ENCODE measurements at places on chromosomes 3 and 15.

- DNase-seq, result no peak
These were observed 69.1 kb upstream of the MAGI1 start for GRCh38 chr3:66107855-66108254.

DNA sequence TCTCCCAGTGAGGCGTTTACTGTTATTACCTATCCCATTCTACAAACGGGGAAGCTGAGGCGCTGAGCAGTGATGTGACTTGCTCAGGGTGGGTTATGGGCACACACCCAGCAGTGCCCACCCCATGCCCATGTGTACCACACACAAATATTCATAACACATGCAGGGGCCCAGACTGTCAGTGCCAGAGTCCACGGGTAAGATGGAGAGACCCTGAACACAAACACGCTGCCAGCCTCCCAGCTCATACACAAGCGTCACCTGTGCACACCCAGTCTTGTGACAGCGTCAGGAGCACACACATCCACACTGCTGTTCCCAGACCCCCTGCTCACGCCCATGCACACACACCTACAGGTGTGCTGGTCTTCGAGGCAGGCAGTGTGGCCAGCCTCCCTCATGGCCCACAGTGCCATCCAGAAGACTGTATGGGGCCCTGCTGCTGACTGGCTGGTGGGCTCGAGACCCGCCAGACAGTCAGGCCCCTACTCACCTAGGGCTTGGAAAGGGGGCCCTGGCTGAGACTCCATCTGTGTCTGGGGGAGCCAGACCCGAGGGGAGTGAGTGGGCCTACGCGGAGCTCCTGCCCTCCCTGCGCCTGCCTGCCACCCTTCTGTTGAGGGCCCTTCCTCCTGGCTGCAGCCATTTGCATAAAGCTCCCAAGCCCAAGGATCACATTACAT, 39.4 kb downstream of the DNAJB8 start:
- DNase-seq, result no peak

GRCh38 chr3:70899816-70900215, 587.4 kb upstream of the MDFIC2 start:
- no peak for DNase-seq

- DNase-seq, result no peak
These were observed 13.4 kb upstream of the GHRL start for GRCh38 chr3:10306156-10306555.

- no peak for DNase-seq
These were observed 86.5 kb downstream of the MB21D2 start for GRCh38 chr3:192831111-192831644.

GRCh38 chr15:67240235-67241131, 14.0 kb downstream of the AAGAB start:
- no peak for DNase-seq

GRCh38 chr15:83064859-83065258, 2.2 kb downstream of the BTBD1 start:
- DNase-seq, result no peak

GRCh38 chr15:92934716-92935115, 34.6 kb downstream of the CHD2 start:
- DNase-seq, result no peak

GRCh38 chr3:49352890-49353421, 5.2 kb downstream of the GPX1 start:
- no peak for DNase-seq

DNA sequence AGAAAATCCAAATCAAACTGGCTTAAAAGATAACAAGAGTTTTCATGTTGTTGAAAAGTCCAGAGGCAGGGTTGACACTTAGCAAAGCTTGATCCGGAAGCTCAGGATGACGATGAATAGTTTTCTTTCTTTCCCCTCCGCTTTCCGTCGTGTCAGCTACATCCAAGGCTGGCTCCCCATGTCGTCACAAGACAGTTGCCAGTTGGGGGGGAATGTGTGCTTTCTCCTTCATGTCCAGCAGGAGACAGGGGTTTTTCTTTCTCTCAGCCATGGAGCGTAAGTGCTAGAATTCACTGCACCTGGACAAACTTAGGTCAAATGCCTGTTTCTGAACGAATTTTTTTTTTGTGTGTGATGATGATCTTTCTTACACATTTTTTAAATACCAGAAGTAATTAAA, 273.8 kb upstream of the RGMA start:
- no peak for DNase-seq

DNA sequence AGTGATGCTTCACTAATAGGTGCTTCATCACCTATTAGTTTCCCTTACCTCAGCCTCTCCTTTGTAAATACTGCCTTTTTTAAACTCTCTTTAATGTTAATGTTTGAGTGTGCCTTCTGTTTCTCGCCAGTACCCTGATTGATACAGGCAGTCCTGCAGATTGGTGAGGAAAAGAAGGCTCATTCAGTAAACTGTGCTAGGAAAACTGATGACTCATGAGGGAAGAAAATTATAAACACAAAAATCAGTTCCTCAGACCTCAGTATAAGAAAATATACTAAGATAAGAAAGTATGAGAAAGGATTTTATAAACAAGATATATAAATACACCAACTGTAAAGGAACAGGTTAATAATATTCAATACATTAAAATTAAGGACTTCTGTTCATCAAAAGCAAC, 54.8 kb upstream of the OXTR start:
- DNase-seq, result no peak

- no peak for DNase-seq
These were observed 19.0 kb downstream of the CGNL1 start for GRCh38 chr15:57395292-57395691.

- no peak for DNase-seq
These were observed 72.5 kb upstream of the PRR23C start for GRCh38 chr3:139117136-139117675.

DNA sequence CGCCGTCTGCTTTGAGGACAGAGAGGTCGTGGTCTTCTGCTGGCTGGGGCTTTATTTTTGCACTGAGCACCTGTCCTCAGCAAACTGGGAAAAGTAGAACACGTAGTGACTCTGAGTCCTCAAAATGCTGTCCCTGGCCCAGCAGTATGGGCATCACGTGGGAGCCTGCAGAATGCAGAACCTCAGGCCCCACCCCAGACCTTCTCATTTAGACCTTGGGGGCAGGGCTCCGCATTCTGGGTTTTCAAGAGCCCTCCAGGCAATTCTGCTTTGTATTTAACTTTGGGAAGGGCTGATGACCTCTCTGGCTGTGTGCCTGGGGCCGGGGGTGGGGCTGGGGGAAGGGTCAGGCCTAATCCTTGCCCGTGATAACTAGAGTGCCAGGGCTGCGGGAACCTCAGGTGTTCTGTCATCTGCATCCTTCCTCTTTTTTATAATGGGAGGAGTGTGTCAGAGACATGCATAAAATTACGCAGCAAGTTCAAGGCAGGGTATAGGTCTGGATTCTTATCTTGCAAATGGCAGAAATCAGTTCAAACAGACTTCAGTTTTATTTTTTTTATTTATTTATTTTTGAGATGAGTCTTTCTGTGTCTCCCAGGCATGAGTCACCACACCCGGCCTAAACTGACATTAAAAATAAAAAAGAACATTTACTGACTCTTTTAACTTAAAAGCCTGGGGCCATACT, 11.1 kb downstream of the SLC6A6 start:
- no peak for DNase-seq

- DNase-seq, result no peak
These were observed 63.5 kb downstream of the OTOL1 start for GRCh38 chr3:161560008-161560637.

DNA sequence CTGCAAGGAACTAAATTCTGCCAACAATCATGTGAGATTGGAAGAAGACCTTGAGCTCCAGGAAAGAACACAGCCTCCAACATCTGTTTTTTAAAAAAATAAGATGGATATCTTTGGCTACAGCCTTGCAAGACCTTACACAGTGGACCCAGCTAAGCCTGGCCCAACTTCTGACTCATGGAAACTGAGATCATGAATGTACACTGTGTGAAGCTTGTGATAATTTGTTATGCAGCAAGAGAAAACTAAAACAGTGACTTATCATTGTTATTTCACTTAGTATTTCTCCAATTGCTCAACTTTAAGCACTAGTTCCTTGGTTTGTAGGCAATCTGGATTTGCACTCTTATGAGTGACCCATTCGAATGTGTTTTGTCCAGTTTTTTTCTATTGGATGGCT, 29.3 kb downstream of the SHQ1 start:
- no peak for DNase-seq

GRCh38 chr3:57557085-57557537, 1.0 kb downstream of the PDE12 start:
- DNase-seq, result peak; percentile 41

DNA sequence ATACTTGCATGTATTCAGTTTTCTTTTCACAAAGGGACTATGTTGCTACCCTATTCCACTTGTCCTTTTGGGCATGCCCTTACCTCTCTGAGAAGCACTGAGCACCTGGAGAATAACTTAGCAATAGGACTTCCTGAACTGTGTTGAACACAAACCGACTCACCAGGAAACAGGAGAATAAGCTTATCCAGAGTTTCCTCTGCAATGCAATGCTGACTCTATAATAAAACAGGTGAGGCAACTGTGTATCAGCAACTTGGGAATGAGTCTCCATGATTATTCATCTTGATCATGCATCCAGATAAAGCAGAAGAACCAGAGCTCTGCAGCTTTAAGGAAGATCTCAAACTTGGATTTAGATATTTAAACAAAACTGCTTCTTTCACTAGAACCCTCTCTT, 806.5 kb downstream of the IGSF11 start:
- no peak for DNase-seq

DNA sequence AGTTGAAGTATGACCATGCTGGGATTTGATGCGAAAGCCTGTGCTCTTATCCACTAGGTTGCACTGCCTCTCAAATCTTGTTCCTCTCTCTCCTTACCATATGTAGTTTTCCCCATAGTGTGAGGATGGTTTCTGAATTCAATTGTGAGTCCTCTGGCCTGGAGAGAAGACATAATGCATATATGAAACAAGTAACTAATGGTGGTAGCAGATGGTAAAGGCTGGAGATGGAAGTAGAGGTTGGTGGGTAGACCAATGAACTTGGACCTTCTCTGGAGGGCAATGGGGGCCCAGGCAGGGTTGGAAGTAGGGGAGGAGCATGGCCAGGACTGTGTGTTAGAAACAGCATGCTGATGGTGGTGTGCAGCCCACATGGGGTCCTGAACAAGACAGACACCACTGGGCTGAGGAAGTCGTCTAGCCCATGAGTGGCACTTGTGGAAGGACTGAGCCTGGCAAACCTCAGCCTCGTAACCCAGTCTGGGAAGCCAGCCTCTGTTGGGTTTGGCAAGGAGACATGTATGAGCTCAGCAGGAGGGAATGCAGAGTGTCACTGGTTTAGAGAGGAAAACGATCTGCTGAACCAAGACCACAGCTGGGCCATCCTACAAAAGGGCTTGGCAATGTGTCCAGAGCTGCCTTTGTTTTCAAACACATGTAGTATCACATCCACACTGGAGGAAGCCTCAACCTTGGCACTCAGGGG, 18.5 kb upstream of the LMCD1 start:
- DNase-seq, result no peak

DNA sequence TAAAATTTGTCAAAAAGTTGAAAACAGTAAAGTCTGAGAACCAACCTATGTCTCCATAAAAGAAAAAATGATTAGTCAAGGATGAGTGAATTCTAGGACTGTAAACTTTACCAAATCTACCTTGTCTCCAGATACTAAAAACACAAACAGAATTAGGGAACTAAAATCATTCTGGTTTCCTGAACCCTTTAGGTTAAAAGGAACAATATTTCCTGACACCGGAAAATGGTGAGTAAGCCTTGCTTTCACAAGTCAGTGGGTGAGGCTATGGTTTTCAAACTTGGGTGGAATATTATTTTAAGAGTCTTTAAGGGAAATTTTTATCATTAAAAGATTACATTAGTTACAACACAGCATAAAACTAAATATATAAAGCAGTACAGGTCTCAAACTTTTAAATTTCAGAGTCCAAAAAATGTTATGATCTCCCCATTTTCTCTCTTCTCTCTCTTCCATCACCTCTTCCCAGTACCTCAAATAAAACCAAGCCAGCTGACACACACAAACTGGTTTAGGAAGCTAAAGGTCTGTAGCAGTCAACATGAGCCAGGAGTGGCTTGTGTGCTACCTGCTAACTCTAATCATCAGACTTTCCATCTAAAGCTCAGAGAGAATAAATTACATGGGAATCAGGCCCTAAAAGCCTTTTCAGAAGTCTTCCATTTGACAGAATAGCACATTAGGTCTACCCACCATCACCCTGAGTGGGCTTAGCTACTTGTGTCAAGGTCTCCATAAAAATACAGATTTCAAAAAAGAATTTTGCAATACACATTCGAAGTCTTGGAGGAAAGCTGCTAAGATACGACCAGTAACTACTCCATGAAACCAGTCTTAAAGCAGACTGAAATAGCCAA, 2.2 kb downstream of the SLC12A6 start:
- DNase-seq, result no peak

GRCh38 chr3:66904831-66905493, 93.1 kb upstream of the KBTBD8 start:
- DNase-seq, result no peak

DNA sequence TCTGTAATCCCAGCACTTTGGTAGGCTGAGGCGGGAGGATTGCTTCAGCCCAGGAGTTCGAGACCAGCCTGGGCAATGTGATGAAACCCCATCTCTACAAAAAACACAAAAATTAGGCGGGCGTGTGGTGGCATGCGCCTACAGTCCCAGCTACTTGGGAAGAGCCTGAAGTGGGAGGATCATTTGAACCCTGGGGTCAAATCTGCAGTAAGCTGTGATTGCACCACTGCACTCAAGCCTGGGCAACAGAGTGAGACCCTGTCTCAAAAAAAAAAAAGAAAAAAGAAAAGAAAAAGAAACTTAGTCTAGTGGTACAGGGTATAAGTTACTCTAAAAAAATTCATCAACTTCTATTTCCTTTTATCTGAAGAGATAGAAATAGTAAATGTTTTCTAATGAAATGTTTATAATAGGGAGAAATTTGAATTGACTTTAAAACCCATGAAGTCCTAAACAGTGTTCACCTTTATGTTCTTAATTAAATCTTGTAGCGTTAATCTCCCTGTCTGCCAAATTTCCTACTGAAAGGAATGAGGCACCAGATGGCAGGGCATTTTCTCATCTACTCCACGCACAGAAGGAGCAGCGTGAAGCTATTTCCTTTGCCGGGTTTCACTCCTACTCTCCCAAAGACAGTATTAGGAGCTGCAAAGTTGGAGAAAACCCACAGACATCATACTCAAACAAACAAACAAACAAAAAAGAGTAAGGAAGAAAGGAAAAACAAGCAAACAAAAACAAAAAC, 1.9 kb downstream of the PCLAF start:
- DNase-seq, result no peak

DNA sequence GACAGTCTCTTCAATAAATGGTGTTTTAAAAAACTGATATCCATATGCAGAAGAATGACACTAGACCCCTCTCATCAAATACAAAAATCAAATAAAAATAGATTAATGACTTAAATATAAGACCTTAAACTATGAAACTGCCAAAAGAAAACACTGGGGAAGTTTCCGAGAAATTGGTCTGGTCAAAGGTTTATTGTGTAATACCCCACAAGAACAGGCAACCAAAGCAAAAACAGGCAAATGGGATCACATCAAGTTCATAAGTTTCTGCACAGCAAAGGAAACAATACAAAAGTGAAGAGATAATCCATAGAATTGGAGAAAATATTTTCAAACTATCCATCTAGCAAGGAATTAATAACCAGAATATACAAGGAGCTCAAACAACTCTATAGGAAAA, 126.2 kb downstream of the GOLIM4 start:
- DNase-seq, result no peak

- DNase-seq, result no peak
These were observed 11.2 kb downstream of the CCNB2 start for GRCh38 chr15:59116141-59116540.

All from CD4-positive, alpha-beta T cell treated with Interleukin-1 beta for 1 hour (primary cell).